Globus pallidus (tissue), 1 donor: ENCODE measurements at places on chromosomes 2 and 18.
A peak's percentile ranks its signal among the peaks of the same experiment; 100 is the strongest.

DNA sequence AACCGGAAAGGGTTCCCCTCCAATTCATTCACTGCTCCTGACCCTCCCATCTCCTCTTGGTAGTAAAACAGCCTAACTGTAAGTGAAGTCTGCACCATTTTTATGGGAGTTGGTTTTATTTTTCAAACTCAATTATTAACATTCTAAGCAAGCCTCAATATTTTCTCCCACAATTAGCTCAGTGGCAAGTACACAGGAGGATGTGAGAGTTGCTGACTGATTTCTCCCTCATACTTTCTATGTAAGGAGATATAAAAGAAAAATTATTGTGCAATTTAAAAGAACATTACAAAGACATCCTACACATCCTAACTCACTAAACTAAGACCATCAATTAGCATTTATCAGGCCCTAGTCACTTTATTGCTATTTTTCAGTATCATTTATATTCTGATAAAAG, 73.9 kb downstream of the PIAS2 start:
- no peak for DNase-seq

- no peak for DNase-seq
These were observed 309.2 kb downstream of the AGAP1 start for GRCh38 chr2:235803028-235803427.

- peak; percentile 72 for DNase-seq
These were observed 48.4 kb upstream of the NEMP2 start for GRCh38 chr2:190582736-190583506.

GRCh38 chr2:2568411-2568810, 237.3 kb upstream of the MYT1L start:
- no peak for DNase-seq

- DNase-seq, result no peak
These were observed 372.9 kb downstream of the ARL6IP6 start for GRCh38 chr2:153091344-153091743.

- peak; percentile 55 for DNase-seq
These were observed 27.5 kb downstream of the SIX2 start for GRCh38 chr2:44981714-44982108.

- DNase-seq, result no peak
These were observed 546.7 kb upstream of the ID2 start for GRCh38 chr2:8134985-8135682.

- DNase-seq, result no peak
These were observed 23.8 kb downstream of the ADRA2B start for GRCh38 chr2:96092573-96092877.
